Cortex of kidney (tissue), 1 donor: ENCODE measurements at places on chromosomes 2 and 18.

- no peak for DNase-seq
These were observed 40.8 kb downstream of the CXCR4 start for GRCh38 chr2:136077107-136077506.

DNA sequence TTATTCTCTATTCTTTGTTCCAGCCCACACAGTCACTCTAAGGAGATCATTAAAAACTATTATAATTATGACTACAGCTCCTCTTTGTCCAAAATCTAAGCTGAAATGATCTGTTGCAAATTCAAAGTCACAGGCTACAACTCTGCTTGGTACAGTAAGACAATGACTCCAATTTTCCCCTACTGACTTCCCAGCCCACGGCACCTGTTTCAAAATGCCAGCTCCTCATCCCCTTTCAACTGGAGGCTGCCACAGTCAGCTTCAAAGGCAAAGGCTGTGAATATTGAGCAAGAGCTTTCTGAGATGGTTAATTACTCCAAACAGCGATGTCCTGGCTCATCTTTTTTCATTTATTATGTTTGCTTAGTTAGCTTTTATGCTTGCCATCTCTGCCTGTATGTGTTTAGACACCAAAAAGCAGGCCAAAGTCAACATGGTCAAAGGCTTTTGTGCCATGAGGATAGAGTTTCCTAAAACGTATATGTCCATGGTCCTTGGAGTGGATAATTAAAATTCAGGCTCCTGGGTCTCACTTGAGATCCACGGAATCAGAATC lies 141.1 kb downstream of the DOCK10 start:
- no peak for DNase-seq

DNA sequence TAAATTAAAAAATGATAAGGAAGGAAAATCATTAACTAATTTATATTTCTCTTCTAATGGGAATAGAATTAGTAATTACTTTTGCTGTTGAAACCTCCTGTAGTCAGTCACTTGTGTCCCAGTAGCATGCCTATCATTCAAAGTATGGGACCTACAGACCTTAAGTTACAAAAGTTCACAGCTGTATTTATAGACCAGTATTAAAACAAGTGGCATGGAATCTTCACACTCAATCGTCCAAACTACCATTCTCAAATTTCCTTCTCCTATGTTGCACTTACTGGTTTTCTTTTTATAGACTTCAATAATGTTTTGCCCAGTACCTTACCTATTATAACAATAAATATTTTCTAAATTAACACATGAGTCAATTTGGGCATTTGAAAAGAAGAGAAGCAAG lies 639.9 kb downstream of the ERBB4 start:
- DNase-seq = no peak

GRCh38 chr18:57436191-57436964 lies 1.2 kb downstream of the ONECUT2 start:
- DNase-seq = no peak

DNA sequence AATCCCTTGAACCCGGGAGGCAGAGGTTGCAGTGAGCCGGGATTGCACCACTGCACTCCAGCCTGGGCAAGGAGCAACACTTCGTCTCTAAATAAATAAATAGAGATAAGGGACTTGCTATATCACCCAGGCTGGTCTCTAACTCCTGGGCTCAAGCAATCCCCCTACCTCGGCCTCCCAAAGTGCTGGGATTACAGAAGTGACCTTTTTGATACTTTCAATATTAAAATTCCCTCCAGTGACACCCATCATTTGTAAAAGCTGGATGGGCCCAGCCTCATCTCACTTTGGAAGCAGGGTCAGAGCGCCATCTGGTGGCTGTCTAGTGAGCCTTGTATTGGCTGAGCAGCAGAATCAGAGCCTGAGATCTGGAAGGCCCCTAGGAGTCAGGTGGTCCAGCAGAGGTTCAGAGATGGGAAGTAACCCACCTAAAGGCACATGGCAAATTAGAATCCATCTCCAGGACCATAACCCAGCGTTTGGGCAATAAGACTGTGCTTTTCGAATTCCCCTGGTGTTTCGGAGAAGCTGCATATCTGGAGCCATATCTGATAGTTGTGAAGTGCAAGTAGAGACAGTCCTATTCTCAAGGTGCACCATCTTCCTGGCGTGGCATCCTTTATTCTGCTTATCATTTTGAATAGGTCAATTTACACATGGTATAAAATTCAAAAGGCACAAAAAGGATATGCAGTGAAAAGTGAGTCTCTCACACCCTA lies 18.3 kb upstream of the SLC35F6 start:
- no peak for DNase-seq

DNA sequence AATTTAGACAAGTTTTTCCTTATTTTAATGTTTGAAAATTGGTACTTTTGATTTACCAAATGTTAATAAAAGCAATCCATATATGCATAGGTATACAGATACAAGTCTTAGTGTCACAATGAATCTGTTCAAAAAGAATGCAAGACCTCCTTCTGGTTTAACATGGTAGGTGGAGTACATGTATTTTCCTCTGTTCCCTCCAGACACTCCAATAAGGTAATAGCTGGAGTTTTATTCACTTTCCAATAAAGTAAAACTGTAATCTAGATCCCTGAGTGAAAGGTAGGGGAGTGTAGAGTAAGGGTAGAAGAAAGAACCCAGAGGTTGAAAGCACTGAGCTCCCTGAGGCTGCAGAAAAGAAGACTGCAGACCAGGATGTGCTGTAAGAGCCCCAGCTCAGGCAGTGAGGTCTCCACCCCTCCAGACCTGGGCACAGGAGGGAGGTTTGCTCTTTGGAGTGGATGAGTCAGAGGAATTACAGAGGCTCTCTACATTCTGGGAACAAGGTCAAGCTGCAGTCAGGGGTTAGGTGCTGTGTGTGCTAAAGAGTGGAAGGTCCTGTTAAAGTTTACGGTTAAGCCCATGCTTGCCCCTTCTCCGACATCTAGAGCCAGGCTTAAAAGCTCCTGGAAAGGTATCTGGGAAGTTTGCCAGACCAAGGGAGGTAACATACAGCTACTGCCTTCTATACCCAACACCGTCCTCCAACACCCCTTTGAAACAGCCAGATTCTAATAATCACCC lies 27.6 kb upstream of the STAT1 start:
- no peak for DNase-seq

DNA sequence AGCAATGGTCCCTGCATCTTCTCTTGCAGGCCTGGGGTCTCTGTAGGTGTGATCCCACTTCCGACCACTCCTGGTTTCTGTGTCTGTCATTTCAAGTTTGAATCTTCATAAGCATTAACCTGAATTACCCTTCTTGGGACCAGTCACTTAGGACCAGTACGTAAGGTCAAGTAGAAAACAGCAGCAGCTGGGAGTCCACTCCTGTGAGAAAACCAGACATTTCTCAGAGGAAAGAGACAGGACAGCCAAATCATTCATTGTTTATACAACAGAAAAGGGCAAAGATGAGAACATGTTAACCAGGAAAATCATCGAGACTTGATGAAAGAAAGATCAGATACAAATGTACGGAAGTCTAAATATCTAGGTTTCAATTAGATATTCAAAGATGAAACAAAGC lies 163.0 kb downstream of the MREG start:
- no peak for DNase-seq

DNA sequence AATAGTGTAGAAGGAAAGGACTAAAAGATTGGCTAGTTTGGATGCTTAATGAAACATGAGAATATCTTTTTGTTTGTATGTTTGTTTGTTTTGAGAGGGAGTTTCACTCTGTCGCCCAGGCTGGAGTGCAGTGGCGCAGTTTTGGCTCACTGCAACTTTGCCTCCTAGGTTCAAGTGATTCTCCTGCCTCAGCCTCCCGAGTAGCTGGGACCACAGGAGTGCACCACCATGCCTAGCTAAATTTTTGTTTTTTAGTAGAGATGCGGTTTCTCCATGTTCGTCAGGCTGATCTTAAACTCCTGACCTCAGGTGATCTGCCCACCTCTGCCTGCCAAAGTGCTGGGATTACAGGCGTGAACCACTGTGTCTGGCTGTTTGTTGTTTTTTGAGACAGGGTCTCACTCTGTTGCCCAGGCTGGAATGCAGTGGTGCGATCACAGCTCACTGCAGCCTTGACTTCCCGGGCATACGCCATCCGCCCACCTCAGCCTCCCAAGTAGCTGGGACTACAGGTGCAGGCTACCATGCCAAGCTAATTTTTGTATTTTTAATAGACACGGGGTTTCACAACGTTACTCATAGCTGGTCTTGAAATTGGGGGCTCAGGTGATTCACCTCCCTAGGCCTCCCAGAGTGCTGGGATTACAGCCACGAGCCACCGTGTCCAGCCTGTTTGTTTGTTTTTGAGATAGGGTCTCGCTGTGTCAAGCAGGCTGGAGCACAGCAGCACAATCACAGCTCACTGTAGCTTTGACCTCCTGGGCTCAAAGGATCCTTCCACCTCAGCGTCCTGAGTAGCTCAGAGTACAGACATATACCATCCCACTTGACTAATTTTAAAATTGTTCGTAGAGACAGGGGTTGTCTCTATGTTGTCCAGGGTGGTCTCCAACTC lies 209.2 kb downstream of the MYCN start:
- no peak for DNase-seq

DNA sequence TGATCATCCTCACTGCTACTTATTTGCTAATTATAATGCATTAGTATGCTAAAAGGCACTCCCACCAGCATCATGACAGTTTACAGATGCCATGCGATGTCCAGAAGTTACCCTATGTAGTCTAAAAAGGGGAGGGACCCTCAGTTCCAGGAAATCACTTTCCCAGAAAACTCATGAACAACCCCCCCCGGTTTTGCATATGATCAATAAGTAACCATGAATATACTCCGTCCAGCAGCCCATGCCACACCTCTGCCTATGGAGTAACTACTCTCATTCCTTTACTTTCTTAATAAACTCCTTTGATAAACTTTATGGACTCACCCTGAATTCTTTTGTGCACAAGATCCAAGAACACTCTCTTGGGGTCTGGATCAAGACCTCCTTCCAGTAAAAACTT lies 86.8 kb downstream of the MALT1 start:
- no peak for DNase-seq

DNA sequence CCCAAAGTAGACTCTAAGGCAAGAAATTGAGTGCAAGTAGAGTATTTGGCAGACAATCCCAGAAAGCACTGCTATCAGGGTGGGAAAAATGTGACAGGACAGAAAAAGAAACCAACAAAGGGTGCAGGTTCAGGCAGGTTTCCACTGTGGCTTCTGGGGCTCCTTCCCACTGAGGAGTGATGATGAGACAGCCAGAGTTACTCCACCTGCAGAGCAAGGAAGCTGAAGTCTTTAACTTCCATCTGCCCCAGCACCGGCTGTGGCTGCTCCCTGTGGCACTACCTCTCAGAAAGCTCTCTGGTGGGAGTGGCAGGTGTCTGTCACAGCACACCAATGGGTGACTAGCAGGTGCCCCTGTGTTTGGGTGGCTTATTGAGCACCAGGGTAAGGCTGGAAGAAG lies 37.6 kb upstream of the ACKR3 start:
- no peak for DNase-seq

- no peak for DNase-seq
These were observed 42.5 kb downstream of the FER1L5 start for GRCh38 chr2:96684883-96685576.

DNA sequence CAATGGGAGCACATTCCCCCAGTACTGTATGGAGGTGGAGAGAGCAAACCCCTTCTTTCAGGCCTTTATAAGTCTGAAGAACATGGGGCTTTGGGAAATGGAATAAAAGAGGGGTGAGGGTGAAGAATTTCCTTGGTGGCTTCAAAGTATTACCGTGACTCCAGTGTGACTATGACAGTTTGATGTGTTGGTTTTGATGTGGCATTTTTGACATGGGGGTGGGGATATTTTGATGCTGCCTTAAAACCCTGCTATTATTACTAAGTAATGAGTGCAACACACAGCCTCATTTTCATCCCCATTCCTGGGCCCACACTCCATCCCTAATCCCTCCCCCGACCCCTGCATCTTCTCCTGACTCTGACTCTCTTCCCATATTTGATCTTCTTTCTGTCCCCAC lies 23.6 kb downstream of the QPCT start:
- no peak for DNase-seq

- DNase-seq = no peak
These were observed 170.6 kb upstream of the PKDCC start for GRCh38 chr2:41877114-41877678.

GRCh38 chr2:171584001-171584400 lies 61.7 kb downstream of the CYBRD1 start:
- DNase-seq = no peak

- DNase-seq = no peak
These were observed 22.5 kb downstream of the ELMOD3 start for GRCh38 chr2:85377083-85377482.

DNA sequence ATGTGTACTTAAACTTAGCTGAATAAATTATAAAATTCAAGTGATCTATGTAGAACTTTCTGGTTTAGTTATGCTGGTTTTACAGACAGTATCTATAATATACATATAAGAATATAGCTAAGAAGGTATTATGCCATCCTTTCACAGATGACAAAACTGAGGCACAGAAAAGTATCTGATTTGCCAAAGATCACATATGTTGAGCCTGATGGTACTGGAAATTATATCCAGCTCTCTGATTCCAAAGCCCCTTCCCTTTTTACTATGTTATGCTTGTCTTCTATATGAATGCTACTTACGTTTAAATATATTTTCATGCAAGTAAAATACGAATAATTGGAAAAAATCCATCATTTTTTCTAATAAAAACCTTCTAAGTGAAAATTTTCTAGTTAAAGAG lies 1631.3 kb downstream of the DPP10 start:
- DNase-seq = no peak

DNA sequence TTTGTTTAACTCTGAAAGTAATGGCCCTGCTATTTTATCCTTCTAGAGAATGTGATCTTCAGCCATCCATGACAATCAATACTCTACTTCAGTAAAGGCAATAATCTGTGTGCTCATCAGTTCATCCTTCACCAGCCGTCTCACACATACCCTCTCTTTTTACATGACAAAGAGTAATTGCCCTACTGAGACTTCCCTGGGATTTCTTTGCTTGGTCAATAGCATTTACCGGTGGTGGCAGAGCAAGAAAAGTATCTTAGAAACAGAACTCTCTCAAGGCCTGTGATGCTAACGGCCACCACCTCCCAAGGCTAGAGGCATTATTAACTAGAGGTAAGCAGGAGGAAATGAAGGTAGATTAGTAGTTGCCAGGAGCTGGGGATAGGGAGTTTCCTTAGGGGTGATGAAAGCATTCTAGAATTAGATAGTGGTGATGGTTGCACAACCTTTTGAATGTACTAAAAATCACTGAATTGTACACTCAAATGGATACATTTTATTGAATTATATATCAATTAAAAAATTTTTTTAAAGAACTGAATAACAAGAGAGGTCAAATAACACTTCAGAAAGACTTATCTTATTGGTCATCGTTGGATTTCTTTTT lies 57.9 kb upstream of the EPC2 start:
- DNase-seq = no peak

- no peak for DNase-seq
These were observed 41.2 kb downstream of the RALBP1 start for GRCh38 chr18:9516437-9517064.

DNA sequence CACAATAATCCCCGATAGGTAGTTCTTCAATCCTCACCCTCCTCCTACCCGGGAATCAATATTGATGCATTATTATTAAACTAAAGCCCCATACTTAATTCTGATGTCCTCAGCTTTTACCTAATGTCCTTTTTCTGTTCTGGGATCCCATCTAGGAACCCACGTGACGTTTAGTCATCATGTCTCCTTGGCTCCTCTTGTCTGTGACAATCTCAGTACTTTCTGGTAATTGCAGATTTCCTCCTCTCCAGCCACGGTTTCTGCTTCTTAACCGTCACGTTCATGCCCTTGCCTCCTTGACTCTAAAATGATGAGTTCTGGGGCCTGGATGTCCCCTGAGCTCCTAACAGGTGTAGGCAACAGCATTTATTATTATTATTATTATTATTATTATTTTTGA lies 2.9 kb upstream of the DGKD start:
- no peak for DNase-seq

GRCh38 chr2:216194013-216194412 lies 84.9 kb downstream of the XRCC5 start:
- no peak for DNase-seq
